LHCN-M2 (cell line): ENCODE measurements at places on chromosomes 11 and 22. TPM values are rescaled to one million over a fixed set of nuclear protein-coding genes. Genes with fewer than 3 reads are reported as not detected.

Gene MMP13
- total RNA-seq = 0.13 TPM in 1 of 2 replicates, not detected in the other

Gene AGBL2
- 0.38 and 0.92 TPM in 2 replicates for total RNA-seq

Gene BIK
- total RNA-seq = not detected in 2 replicates

GRCh38 chr11:95923439-95923727 lies 524 bp downstream of the MTMR2 start:
- DNase-seq = no peak

DNA sequence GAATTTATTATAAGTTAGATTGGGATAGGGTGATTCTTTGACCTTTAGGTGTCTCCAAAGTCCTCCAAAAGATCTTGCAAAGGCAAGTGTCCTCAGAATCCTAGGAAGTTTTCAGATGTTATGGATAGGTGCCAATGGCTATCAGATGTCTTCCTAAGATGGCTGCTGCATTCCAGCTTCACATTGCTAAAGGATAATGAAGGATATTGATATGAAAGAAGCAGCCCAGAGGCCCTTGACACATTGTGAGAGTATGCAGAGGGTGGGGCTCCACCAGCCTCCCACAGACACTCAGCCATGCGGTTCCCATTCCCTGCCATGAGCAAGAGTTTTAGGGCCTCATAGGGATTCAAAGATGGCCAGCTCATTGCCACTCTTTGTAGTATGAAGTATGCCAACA lies 22.3 kb upstream of the GLYATL2 start:
- peak; percentile 39 for DNase-seq

- no peak for DNase-seq
Measured at GRCh38 chr11:70296681-70297080, 26.2 kb downstream of the PPFIA1 start.
